ENCODE measurements at places on chromosomes 7 and 10.

DNA sequence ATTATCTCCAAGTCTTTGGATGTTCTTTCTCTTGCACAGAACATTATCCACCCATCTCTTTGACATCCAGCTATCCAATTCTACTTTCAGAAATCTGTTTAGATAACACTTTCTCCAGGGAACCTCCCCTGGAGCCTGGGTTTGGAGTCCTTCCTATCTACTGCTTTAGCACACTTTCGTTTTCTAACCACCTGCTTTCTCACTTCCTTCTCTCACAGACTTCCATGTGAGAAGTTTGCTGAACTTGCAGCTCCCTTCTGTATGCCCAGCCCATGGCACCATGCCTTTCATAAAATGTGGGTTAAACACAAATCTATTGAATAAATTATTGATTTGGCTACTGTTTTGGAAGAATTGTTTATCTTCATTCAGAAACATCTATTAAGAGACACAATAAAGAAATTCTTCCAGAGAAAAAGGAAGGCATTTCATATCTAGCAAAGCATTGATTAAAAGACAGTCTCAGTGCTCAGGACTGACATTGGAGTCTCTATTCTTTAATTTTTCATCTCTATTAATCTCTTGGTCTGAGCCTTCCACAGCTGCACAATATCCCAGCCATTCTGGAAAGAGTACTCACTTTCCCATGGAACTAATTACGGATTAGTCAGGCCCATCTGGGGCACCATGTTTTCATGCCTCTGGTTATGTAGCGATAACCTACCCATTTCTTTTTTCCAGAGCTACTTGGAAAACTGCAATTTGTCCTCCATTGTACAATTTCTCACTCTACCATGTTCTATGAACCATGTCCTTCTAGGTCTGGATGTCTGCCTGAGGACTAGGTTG is 1077.3 kb downstream of the SORCS3 start:
- no peak for DNase-seq

DNA sequence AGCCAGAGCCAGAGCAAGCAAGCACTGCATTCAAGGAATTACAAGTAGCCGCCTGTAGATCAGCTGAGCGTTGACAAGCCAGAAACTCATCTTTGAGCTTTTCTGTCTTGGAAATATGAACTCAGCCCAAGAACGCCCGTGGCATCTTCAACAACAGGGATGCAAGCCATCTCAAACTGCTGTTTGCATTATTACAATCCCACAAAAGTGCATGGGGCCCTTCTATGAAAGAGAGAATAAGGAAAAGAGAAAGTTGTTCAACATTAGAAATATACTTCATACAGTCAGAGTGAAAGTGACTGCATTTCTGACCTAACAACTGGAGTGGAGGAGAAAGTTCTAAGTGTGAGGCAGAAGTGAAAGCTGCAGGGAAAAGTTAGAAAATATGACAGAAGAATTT is 6.5 kb downstream of the SGCE start:
- DNase-seq: no peak

DNA sequence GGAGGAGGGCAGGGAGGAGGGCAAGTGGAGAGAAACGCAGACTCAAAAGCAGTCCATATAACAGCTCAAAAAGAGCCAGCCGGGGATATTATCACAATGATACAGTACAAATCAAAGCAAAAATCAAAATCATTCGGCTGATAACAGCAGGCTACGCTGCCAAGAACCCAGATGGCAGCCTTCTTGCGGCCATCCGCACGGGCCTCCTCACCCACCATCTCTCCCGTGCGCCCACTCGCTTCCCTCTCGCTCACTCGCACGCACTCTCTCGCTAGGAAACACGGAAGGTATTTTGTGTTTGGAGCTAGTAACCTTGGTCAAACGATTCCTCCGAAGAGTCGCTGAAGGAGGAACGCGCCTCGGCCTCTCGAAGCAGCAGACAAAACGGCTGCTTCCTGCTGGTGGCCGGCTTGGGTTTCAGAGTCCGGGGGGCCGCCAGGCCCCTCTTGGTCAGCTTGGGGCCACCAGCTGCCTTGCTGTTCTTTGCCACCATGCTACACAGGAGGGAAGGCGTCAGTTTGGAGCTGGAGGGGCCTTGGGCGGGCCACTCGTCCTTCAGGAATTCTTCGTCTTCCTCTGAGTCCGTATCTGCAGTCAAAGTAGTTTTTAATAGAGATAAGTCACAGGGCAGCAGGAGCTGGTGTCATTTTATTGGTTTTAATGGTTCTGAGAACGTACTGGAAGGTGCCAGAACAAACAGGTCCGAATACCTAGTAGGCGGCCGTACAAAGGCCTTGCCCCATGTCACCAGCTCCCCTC is 68.9 kb downstream of the SLC29A4 start:
- no peak for DNase-seq

- peak; percentile 44 for DNase-seq
Observed at GRCh38 chr10:6203331-6204062, 765 bp downstream of the PFKFB3 start.

GRCh38 chr10:76740514-76740913 is 897.1 kb downstream of the KCNMA1 start:
- DNase-seq: no peak

DNA sequence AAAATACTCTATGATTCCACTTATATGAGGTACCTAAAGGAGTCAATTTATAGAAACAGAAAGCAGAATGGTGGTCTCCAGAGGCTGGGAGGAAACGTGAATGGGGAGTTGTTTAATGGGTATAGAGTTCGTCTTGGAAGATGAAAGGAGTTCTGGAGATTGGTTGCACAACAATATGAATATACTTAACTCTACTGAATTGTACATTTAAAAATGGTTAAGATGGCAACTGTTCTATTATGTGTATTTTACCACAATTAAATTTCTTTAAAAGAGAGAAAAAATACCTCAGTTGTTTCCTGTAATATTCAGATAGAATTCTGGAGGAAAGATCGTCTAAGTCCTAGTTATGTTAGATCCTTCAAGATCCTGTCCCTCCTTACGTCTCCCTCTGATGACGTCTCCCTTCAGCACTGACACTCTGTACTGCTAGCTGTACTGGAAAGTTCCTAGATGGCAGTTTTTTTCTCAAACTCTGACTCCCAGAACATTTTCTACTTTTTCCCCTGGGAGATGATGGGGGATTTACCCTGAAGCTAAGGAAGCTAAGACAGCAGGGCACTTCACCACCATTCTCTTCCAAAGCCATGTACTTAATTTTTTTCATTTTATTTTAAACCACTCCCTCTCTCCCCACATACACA is 53.2 kb upstream of the CAV2 start:
- no peak for DNase-seq

DNA sequence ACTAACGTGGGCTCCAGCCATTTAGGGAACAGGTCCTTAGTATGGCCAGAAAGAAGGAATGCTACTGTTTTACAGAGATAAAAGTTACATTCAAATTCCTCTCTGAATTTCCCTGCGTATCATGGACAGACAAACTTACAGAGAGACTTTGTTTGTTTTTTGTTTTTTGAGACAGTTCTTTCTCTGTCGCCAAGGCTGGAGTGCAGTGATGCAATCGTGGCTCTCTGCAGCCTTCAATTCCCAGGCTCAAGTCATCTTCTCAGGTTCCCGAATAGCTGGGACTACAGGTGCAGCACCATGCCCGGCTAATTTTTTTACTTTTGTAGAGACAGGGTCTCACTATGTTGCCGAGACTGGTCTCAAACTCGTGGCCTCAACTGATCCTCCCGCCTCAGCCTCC is 64.5 kb upstream of the MPP7 start:
- no peak for DNase-seq

GRCh38 chr10:8712656-8713055 is 658.2 kb downstream of the GATA3 start:
- DNase-seq: no peak

DNA sequence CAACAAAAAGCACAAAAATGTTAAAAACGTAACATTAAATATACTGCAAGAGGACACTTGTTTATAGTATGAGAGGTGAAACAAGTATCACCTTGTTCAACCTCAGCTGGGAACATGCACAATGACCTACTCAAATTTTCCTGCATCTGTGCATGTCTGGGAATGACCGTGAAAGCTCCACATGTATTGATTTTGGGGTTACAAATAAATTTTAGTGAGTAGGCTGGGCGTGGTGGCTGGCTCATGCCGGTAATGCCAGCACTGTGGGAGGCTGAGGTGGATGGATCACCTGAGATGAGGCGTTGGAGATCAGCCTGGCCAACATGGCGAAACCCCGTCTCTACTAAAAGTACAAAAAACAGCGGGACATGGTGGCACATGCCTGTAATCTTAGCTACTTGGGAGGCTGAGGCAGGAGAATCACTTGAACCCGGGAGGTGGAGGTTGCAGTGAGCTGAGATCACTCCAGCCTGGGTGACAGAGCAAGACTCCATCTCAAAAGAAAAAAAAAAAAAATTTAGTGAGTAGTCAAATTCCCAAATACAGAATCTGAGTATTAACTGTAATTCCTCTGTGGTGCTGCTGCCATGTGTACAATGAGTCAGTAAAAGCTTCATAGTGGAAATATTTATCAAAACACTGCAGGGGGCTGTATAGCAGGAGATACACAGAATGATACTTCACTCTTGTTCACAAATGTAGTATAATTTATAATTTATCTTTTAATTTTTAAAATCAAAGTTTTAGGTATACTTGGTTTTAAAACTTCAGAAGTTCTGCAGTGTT is 41.1 kb downstream of the SUGCT start:
- DNase-seq: no peak

GRCh38 chr7:131646203-131646602 is 89.8 kb upstream of the PODXL start:
- no peak for DNase-seq

- DNase-seq: no peak
Observed at GRCh38 chr10:86295791-86296190, 70.8 kb downstream of the GRID1 start.

- no peak for DNase-seq
Observed at GRCh38 chr7:99406557-99406956, 1.8 kb downstream of the PDAP1 start.
